ENCODE measurements at places on chromosomes 1 and 21. TPM values are rescaled to one million over a fixed set of nuclear protein-coding genes. Genes with fewer than 3 reads are reported as not detected.

The SAMD11 gene
- polyA plus RNA-seq, result 102 TPM

The MXRA8 gene
- polyA plus RNA-seq, result 219 TPM

The MAP3K21 gene
- 30.9 TPM for polyA plus RNA-seq

The WLS gene
- 131 TPM for polyA plus RNA-seq

The RBM11 gene
- polyA plus RNA-seq, result 3.8 TPM

The TMEM200B gene
- 15.2 TPM for polyA plus RNA-seq

GRCh38 chr1:241947354-241947753 lies 10.2 kb upstream of the BECN2 start:
- no peak for DNase-seq

- DNase-seq, result no peak
Observed at GRCh38 chr21:26238646-26239045, 68.1 kb upstream of the APP start.

DNA sequence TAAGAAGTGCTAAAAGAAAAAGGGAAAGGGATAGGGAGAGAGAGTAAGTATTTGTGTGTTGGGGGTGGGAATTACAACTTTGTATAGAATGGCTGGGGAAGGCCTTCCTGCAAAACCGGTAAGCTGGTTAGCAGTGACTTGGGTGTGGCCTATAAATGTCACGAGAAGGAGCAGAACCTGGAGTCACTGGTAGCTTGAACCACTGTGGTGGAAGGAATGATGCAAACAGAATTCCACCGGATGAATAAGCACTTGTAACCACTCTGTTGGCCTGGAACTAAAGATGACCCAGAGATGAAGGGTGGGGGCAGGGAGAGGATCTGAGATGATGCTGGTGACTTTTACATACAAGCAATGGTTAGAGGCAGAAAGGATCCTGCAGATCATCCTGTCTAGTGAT lies 8.9 kb downstream of the XKR8 start:
- no peak for DNase-seq

DNA sequence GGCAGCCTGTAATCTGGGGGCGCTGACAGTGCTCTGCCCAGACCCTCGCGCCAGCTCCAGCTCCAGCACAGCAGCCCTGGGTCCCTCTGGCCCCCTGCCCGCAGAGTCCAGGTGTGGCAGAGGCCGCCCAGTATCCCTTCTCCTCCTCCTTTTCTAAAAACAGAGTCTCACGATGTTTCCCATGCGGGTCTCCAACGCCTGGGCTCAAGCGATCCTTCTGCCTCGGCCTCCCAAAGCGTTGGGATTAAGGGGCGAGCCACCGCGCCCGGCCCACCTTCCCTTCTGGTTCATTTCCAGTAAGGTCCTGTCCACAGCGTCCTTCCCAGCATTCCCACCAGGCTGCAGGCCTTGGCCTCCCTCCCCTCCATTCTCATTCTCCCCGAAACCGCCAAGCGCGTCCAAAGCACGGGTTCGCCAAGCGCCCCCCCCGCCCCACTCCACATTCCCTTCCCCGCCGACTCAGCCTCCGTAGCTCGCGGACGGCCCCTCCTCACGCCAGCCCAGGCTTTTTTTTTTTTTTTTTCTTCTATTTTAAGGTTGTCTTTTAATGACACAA lies 2.0 kb upstream of the PCBP3 start:
- DNase-seq, result no peak

DNA sequence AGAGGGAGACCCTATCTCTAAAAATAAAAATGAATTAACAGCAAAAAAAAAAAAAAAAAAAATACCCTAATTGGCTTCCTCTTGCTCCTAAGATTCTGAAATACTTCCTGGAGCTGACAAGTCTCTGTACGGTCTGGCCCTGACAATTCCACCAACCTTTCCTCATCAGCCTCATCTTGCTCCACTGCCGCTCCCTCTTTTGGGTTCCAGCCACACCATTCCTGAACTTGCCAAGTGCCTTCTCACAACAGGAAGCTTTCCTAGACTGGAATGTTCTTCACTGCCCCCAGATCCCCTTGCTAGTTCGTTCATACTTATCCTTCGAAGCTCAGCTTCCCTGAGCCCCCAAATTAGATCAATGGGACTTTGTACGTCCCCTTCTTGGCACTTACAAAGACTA lies 37.0 kb downstream of the AKNAD1 start:
- no peak for DNase-seq

DNA sequence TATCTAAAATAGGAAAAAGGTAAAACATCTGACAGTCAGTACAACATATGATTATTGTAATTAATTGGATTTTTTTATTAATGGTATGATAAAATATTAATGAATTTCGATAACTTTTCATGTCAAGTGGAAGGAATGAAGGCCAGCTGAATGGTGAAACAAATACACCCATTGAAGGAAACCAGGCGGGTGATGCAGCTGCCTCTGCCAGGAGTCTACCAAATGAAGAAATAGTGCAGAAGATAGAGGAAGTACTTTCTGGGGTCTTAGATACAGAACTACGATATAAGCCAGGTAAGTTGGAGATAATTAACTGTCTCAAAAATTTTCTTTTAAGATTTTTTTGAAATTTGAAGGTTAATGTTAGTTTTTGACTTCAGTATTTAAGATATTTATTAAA lies 3.2 kb downstream of the SON start:
- no peak for DNase-seq

DNA sequence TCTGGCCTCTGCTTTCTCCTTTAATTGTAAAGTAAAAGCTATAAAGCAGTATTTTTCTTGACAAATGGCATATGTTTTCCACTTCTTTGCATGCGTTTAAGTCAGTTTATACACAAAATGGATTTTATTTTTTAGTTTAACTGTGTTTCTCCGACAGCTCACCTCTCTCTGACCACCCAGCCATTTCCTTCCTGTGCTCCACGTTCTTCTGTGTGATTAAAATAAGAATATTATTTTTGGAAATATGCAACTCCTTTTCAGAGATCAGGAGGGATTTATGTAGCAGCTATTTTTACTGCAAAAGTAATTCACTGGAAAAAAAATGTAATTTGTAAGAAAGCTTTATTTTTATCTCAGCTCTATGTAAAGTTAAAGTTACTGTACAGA lies 18.0 kb downstream of the ETS2 start:
- DNase-seq, result no peak

GRCh38 chr21:46289655-46290179 lies 3.6 kb downstream of the YBEY start:
- DNase-seq, result no peak
